ENCODE measurements at places on chromosomes 1 and 21.

DNA sequence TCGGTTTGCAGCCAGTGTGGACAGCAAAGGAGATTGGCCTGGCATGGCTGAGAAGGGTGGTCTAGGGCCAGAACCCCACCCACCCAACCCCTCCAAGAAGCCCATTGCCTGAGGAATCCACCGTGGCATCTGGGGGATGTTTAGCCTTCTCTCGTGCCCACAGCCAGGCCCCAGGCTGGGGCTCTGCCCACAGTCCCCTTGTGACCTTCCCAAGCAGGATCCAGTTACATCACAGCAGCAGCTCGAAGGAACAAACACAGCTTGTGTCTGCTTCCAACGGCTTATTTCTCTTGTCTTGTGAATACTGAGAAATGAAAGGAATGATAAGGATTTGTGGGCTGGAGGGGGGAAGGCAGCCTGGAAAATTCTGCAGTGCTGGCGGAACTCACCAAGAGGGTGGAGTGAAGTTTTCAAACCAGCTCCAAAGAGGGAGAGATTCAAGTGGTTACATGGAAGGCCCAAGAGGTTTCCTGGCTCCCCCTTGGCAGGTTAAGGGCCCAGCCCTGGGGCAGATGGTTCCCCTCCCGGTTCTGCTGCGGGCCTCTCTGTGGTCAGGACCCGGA lies 61.6 kb downstream of the DHRS3 start:
- peak; percentile 95 for DNase-seq

- peak; percentile 59 for DNase-seq
Measured at GRCh38 chr1:28359592-28360239, 9.8 kb upstream of the PHACTR4 start.

- DNase-seq: no peak
Measured at GRCh38 chr1:26169198-26169554, 413 bp upstream of the C1orf232 start.

DNA sequence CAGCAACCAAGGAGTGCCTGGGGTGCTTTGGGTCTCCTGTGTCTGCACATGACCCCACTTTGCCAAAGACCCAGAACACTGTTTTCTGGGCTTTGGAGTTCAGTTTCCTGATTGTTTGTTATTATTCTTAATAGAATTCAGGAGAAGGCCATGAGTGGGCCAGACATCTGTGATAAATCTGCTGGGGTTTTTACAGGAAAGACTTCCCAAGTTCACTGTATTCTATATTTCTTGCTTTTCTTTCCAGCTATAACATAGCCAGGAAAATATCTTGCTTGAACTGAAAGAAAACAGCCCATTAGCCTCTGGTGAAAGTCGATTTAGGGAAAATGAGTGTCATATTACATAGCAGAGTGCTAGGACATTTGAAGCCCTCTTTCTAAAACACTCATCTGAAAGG lies 345.1 kb upstream of the USP24 start:
- peak; percentile 17 for DNase-seq

GRCh38 chr1:19083081-19083480 lies 126.6 kb upstream of the IFFO2 start:
- no peak for DNase-seq

GRCh38 chr1:208239473-208240381 lies 4.5 kb downstream of the PLXNA2 start:
- DNase-seq: no peak

GRCh38 chr1:186757851-186758250 lies 70.9 kb upstream of the PLA2G4A start:
- no peak for DNase-seq

DNA sequence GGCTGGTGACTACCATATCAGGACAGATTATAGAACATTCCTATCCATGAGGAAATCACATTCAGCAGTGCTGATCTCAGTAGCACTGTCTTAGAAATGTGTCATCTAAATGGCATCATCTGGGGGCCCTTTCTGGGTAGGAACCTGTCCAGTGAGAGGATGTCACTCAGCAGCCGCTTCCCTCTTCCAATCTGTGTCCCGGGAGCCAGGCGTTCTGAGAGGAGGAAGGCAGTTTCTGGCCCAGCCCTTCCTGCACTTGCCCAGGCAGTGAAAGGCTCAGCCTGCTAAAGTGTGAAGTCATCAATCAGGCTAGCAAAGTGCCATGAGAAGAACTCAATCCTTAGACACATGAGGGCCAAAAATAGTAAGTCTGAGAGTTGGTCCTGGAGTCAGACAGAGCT lies 25.6 kb downstream of the RAB4A start:
- DNase-seq: peak; percentile 81

DNA sequence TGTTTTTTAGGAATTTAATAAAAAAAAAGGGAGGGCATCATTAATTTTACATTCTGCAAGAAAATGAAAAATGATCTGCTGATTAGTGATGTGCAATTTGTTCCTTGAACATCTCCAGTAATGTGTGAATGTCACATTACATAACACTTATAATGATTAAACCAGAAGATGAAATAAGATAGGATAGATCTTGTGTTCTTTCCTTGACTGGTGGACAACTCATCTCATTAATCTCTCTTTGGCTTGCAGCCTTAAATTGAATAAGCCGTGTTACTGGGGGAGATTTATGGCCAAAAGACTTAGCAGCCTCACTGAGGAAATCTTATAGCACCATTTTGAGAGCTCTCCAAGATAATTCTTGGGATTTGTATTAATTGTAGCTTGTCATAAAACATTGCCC lies 217.2 kb downstream of the ST6GALNAC3 start:
- DNase-seq: no peak

DNA sequence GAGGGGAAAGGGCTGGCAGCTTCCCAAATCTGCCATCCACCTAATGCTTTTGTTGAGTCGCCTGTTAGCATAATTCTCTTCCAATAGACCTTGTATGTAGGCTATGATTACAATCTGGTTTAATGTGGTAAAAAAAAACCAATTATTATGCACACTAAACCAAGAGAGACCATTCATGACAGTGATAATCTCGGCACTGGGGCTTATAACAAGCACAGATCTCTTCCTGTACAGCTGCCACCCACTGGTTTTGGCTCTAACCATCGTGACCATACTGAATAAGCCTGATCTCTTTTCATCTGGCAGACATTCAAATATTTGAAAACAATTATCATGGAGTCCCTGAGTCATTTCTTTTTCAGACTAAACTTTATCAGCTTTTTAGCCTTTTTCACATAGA lies 12.0 kb upstream of the SYT14 start:
- DNase-seq: peak; percentile 93

DNA sequence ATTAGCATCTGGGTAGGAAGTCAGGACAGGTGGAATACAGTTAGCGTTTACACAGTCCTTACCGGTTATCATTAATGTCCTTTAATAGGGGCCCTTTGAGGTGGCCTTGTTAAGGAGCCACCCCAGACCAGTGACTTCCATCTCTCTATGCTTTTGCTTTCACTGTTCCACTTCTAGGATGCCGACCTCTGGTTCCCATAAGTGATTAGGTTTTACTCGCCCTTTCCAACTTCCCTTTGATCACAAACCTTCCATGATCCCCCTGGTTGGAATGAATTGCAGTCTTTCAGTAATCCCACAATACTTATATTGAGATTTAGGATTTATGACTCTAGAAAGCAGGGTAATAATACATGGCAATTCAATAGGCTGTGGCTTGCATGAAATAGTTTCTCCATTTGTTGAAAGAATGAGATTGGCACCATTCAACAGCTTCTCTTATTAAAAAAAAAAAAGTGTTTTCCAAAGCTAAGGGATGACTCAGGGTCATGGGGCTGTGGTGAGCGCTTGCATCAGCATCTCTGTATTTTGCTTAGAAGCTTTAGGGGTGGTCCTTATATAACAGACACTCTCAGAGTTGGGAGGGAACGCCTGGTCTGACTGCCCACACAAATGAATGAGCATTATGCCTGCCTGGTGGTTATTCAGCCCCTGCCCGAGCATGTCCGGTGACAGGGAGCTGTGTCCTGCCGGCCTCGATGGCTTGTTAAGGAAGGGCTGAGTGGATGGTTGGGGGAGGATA lies 110.5 kb downstream of the CNIH3 start:
- DNase-seq: peak; percentile 93

GRCh38 chr1:80929868-80930508 lies 870.7 kb upstream of the ADGRL2 start:
- DNase-seq: no peak

GRCh38 chr1:158800526-158800925 lies 19.5 kb upstream of the OR6N2 start:
- DNase-seq: no peak

GRCh38 chr1:109167001-109167506 lies 46.7 kb upstream of the SARS1 start:
- peak; percentile 61 for DNase-seq

DNA sequence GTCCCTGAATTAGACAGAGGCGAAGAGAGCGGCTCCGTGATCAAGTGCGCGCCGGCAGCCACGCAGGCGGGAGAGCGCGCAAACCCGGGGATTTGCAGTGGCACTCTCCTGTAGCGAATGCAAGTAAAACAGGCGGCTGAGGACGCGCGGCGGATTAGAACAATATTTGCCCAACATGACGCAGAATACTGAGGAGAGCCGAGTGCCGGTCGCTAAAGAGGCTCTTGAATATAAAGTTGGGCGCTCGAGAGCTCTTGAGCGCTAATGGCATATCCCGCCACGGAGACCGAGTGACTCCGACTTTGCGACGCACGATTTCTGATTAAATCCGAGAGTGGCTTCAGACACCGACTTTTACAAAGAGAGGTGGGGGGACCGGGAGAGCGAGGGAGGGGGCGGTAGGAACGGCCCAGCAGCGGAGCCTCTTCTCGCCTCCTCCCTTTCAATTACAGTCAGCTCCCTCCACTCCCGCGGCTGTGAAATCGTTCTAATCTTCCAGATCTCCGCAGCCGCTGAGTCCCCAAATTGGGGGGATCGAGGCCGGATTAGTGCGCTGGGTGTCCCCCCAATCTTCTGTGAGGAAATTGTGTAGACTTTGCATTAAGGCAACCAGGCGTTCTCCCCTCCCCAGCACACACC lies 2.3 kb downstream of the PAX7 start:
- DNase-seq: no peak

DNA sequence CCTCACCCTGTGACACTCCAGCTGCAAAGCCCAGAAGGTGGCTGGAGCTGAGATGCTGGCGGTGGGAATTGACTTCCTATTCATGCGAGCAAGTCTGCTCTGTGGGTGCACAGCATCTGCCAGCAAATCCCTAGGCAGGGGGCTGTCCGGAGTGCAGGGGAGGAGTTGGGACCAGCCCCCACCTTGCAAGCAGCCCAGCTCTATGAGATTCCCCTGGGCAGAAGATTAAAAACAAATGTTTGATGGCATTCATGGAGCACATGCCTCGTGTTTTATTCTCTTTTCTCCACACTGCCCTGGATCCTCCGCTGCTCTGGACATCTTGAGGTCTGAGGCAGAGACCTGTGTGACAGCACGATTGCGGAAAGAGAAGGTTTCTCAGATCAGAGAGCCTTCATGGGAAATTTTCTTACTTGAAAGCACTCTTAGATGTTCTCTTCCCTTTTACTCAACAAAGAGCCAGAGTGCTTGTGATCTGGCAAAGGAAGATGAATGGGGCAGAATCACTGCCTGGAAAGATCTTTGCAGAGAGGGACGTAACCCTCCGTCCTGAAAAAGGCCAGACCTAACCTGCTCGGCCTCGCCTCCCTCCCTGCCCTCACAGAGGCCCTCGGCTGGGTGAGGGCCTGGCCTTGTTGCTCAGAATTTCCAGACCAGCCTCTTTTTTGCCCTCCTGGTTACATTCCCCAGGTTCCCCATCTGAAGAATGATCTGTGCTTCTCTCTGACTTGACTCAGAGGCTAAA lies 597.1 kb downstream of the KIF26B start:
- peak; percentile 86 for DNase-seq

- DNase-seq: peak; percentile 54
Measured at GRCh38 chr1:157073944-157074685, 25.5 kb downstream of the ETV3L start.

GRCh38 chr1:13707164-13707563 lies 7.2 kb downstream of the PRDM2 start:
- peak; percentile 45 for DNase-seq

GRCh38 chr1:46556822-46557221 lies 5.4 kb upstream of the KNCN start:
- DNase-seq: peak; percentile 29

GRCh38 chr1:11132563-11133293 lies 33.1 kb upstream of the EXOSC10 start:
- no peak for DNase-seq

DNA sequence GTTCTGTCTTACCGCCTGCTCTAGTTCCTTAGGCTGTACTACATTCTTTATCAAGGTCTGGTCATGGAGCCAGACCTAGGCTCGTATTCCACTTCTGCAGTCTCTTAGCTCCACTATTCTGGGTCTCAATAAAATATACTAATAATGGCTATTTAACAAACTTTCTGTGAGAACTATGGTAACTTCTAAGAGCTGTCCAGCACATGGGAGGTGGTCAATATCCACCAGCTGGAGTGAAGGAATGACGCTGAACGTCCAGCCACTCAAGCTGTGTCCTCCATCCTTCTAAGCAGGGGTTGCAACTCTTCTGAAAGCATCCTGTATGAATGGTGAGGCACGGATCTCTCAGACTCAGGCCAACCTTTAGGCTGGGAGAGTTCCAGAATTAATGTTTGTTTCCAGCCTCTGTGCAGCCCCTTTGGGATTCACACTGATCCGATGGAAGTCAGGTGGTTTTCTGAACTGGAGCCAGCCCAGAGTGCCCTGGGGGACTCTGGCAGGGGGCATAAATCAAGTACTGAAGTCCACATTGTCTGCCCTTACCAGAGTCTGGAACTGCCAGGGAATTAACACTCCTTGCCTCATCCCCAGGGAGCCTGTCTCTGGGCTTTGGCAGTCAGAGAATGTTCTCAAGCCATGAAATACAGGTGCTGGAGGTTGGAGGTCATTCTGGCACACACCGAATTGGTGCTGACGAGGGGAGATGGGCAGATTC lies 57.4 kb downstream of the BRINP2 start:
- DNase-seq: no peak

- DNase-seq: no peak
Measured at GRCh38 chr1:246687002-246687401, 37.2 kb upstream of the SCCPDH start.

GRCh38 chr1:172431204-172431603 lies 10.7 kb downstream of the C1orf105 start:
- no peak for DNase-seq

DNA sequence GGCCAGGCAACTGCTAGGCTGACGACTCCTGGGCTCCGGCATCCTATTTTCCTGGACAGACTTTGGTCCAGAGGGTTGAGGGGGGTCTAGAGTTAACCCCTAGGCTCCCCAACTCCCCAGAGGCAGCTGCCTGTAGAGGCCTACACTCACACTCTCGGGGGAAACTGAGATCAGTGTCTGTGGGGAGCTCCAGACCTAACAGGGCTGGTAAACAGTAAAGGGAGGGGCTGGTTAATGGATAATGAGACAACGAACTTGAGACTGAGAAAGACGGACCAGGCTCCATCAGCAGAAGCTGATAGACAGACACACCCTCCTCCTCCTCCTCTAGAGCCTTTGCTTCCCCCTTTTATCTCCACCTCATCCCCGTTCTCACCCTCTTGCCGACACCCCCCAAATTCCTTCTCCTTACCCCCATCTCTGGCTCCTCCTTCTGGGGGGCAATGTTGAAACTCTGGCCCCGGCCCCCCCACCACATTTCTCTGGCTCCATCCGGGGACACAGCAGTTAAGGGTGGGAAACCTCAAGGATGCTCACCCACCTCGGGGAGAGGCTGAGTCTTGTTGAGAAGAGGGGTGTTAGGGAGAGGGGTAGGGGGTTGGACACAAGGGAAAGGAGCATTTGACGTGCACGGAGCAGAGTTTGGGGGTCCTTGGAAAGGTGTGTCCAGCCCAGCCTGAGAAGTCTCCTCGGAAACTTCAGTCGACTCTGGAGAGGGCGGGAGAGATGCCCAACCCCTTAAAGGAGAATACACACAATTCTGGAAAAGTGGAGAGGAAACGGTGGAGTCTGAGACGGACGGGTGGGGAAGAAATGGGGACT lies at the start of gene MTMR11:
Gene MTMR11, minus strand, starts transcription at position 710 of the 822 bp plus-strand sequence. Its CDS starts 232 bp downstream, at position 478.
- peak; percentile 43 for DNase-seq

GRCh38 chr1:115330480-115331013 lies 7.5 kb downstream of the NGF start:
- DNase-seq: peak; percentile 97

Measured in fibroblast of skin of right quadriceps (primary cell).